CD8-positive, alpha-beta memory T cell (primary cell): ENCODE measurements at places on chromosomes 16 and 17.

DNA sequence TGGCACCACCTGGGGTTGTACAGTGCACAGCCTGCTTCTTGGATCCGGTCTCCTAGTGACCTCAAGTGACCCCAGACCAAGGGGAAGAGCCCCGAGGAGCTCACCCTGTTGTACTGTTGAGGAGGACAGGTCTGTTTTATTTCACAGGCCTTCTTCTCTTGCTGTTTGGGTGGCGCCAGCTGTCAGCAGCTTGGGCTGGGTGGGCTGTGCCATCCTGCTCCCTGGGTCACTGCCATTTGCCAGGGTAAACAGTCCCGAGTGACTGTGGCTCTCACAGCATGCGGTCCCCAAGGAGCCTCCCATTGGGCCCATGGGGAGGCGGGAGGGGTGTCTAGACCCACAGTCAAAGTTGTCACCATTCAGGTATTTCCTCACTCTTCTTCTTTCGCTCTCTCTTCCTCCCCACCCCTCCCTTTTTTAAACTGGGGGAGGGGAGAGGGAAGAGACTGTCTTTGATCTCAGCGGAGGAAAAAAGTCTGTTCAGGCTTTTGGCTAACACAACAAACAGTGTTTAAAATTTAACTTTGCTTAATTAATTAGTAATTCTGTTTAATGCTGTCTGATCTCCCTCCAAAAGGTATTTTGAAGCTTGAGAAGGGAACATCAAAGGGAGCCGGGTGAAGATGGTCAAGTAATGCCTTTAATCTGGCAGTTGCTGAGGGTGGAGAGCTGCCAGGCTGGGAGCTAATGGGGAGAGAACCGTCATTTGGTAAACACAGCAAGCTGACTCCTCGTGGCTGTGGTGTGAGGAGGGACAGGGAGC lies 64.0 kb downstream of the SNX20 start:
- DNase-seq: no peak

GRCh38 chr17:35448899-35449227 lies 297 bp upstream of the SLFN13 start:
- DNase-seq: no peak

- DNase-seq: no peak
These were observed 31.7 kb downstream of the CRISPLD2 start for GRCh38 chr16:84851192-84852127.

GRCh38 chr17:79459003-79459655 lies 151.7 kb downstream of the RBFOX3 start:
- no peak for DNase-seq

DNA sequence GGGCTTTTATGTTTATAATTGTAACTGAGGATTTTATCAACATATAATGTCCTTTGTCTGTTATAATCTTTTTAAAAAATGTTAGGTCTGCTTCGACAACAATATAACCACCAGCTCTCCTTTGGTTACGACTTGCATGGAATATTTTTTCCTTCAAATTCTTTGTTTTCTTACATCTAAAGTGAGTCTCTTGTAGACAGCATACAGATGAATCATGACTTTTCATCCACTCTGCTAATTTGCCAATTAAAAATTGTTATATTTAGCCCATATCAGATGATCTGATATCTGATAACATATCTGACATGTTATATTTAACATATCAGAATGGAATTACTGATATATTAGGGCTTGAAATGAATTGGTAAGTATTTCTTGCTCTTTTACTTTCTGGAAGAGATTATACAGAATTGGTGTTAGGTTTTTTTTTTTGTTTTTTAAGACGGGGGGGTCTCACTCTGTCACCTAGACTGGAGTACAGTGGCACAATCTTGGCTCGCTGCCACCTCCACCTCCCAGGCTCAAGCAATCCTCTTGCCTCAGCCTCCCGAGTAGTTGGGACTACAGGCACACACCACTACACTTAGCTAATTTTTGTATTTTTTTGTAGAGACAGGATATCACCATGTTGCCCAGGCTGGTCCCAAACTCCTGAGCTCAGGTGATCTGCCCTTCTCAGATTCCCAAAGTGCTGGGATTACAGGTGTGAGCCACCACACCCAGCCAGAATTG lies 27.5 kb downstream of the TBX21 start:
- DNase-seq: no peak

DNA sequence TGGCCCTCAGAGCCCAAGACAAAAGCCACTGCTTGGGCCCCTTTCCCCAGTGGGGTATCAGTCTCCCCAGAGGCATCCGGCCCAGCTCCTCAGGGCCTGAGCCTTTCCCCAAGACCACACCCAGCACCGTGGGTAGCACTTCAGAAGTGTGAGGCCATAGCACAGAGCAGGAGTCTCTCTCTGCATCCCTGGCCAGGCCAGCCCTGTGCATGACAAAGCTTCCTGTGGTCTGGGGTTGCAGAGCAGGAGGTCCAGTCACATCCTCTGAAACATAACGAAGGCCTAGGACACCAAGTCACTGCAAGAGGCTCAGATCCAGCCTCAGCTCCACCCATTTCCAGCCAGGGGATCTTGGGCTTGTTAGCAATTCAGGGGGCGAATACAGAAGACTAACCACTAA lies 56.8 kb upstream of the ZNF423 start:
- no peak for DNase-seq

DNA sequence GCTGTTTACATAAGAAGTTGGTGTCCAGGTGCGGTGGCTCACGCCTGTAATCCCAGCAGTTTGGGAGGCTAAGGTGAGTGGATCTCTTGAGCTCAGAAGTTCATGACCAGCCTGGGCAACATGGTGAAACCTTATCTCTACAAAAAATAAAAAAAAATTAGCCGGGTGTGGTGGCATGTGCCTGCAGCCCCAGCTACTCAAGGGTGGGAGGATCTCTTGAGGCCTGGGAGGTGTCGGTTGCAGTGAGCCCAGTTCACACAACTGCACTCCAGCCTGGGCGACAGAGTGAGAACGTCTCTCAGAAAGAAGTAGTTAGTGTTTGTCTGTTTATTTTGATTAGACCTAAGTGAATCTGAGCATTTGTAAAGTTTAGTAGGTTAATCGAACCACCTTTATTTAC lies 12.8 kb downstream of the DDX19A start:
- DNase-seq: no peak

DNA sequence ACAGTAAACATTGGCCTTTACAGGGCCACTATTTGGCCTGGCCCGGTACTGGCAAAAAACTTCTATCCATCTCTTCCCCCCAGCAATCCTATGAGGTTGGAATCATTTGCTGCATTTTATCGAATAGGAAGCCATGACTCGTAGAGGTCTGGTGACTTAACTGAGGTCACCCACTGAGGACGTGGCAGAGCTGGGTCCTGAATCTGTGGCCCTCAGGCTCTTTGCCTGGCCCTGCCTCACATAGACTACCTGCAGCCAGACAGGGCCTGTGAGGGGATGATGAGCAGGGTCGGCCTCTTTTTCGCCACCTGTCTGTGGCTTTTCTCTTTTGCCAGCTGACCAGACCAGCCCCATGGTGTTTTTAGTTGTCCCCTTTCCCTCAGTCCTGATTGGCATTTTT lies 1.9 kb downstream of the PPP4C start:
- DNase-seq: no peak

- DNase-seq: no peak
These were observed 31.4 kb upstream of the CHMP6 start for GRCh38 chr17:80960037-80960796.

DNA sequence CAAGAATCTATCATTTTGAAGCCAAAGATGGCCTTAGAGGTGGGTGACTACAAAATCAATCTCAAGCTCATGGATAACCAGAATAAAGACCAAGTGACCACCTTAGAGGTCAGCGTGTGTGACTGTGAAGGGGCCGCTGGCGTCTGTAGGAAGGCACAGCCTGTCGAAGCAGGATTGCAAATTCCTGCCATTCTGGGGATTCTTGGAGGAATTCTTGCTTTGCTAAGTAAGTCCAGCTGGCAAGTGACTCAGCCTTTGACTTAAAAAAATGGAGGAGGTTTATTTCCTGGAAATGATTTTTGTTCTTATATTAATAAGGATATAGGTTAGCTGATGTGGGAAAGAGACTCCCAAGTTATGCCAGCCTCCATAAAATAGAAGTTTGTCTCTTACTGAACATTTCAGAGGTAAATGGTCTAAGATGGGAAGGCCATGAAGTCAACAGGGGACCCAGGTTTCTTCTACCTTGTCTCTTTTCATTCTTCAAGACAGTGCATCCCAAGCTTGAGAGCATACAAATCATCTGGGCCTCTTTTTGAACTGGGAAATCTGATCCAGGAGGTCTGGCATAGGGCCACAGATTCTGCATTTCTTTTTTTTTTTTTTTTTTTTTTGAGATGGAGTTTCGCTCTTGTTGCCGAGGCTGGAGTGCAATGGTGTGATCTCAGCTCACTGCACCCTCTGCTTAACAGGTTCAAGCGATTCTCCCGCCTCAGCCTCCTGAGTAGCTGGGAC lies 19.8 kb upstream of the TANGO6 start:
- no peak for DNase-seq

DNA sequence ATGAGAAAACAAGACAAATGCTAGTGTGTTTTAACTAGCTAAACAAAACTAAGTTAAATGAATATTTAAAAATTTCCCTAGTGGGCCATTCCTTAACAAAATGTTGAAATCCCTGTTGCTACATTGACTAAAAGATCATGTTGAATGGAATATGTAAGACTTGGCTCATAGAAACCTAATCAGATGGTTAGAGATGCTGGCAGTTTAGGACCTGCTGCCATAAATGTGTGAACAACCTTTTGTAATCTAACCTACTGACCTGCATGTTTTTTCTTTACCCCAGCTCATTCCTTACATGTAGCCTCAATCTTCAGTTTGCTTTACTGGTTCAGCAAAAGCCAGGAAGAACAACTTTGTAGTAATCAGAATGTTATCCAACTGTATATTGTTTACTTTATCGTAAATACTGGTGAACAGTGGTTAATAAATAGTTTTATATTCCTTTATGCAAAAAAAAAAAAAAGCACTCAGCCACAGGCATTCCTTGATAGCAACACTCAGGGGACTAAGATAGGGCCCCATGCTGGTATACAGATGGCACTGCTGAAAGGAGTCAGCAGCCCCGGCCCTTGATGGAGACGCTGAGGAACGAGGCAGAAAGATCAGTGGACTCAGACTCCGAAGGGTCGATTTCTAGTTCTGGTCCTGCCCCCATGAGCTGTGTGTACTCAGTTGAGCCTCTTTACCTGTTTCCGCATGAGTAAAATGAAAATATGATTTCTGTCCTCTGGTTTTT lies 78.2 kb downstream of the MARF1 start:
- DNase-seq: no peak

DNA sequence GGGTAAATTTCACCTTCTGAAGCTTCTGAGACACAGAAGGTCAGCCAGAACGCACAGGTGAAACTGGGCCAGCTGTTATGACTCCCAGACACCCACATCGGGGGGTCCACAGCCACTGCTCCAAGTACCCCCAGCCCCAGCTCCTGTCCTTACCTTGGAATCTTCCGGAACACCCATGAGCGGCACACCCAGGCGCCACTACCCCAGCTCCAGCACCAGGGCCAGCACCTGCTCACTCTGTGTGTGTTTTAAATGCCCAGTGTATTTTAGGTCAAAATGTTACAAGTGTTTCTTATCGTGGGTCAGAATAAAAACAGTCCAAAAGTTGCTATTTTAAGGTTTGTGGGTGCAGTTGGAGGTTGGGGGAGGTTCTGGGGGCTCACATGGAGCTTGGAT lies 116.3 kb downstream of the RMI2 start:
- no peak for DNase-seq

DNA sequence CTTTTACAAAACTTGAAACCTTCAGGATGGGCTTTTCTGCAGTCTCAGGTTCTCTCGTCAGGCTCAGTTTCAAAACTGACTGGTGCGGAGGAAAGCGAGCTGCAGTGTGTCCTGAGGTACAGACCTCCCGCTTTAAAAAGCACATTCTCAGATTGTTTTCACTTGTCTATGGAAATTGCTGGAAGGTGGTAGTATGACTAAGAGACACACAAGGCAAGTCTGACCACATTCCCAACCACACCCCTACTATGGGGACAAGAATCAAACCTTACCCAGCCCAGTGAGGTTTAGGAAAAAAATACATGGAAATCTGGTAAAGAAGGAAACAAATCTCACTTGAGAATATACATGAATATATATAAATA lies 18.2 kb downstream of the SRP68 start:
- no peak for DNase-seq

- no peak for DNase-seq
These were observed 815 bp downstream of the KRT35 start for GRCh38 chr17:41480136-41480535.

DNA sequence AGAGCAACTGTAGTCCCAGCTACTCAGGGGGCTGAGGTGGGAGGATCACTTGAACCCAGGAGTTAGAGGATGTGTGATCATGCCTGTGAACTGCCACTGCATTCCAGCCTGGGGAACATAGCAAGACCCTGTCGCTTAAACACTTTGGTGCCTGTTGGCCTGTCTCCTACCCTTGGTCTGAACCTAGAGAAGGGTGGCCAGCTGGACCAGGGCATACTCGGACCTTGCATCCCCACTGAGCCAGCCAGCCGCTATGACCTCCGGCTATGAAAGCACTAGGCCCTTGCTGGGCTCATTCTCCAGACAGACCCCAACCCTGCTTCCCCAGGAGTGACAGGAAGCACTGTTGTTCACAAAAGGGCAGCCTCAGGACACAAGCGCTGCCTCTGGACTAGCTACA lies 4.6 kb downstream of the IFT20 start:
- DNase-seq: no peak

GRCh38 chr16:56716761-56717160 lies 13.2 kb upstream of the NUP93 start:
- no peak for DNase-seq

GRCh38 chr17:7262935-7263800 lies 890 bp upstream of the CLDN7 start:
- DNase-seq: no peak

GRCh38 chr16:8554022-8554421 lies 36.3 kb downstream of the TMEM114 start:
- no peak for DNase-seq

- no peak for DNase-seq
These were observed 48.7 kb upstream of the FOXJ1 start for GRCh38 chr17:76189741-76190140.

DNA sequence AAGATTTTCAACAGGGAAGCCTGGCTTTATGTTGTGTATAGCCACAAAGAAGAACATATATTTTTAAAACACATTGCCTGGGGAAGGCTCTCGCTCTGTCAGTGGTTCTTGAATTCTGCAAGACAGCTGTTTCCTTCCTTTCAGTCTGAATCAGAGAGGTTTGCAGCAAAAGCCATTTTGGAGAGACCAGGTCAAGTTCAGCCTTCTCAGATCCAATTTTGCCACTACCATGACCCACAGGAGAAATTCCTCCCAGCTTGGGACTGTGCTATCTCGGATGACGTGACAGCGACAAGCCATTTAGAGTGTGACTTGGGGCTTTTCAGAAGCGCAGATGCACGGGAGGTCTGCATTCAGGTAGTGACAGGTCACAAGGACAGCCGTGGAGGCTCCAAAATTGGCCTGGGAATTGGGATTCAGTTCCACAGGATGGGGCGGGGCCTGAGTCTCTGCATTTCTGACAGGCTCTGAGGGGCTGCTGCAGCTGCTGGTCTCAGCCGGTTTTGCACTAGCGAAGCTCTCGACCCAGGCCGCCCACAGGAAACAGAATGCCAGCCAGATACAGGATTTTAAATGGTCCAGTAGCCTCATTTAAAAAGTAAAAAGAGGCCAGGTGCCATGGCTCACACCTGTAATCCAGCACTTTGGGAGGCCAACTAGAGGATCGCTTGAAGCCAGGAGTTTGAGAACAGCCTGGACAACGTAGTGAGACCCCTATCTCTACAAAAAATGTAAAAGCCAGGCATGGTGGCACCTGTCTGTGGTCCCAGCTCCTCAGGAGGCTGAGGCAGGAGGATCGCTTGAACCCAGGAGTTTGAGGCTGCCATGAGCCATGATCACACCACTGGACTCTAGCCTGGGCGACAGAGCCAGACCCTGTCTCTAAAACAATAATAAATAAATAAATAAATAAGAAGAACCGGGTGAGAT lies 196.6 kb upstream of the CIBAR2 start:
- no peak for DNase-seq

- no peak for DNase-seq
These were observed 364.9 kb upstream of the PMFBP1 start for GRCh38 chr16:72536723-72537435.
